Inflammatory macrophage treated with lipopolysaccharide for 4 hours (primary cell): ENCODE measurements at places on chromosomes 16 and 17.
A peak's percentile ranks its signal among the peaks of the same experiment; 100 is the strongest.

DNA sequence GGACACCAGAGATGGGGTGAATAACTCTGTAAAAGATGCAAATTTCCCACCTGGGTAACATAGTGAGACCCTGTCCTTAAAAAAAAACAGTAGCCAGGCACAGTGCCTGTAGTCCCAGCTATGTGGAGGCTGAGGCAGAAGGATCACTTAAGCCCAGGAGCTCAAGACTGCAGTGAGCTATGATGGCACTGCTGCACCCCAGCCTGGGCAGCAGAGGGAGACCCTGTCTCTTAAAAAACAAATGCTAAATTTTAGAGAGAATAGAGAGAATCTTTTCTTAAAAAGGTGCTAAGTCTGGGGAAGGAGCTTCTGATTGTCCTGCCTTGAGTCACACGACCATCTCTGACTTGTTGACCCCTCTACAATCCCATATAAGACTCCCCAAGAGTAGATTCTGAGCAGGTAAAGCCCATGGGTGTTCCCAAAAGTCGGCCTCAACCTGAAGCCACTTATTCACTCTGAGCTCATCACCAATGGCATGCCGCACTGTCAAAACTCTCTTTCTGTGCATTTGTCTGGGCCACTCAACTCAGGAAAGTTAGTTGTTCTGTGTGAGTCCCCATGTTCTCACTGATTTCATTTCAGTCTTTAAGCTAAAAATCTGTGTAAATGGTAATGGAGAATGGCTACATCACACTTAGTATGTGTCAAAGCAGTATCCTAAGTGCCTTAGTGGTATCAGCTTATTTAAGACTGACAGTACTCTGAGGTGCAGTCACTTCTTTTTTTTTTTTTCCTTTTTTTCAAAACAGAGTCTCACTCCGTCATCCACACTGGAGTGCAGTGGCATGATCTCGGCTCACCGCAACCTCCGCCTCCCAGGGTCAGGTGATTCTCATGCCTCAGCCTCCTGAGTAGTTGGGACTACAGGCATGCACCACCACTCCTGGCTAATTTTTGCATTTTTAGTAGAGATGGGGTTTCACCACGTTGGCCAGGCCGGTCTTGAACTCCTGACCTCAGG is 41.6 kb downstream of the PRKCB start:
- DNase-seq: no peak

GRCh38 chr17:10683853-10684252 is 13.5 kb downstream of the SCO1 start:
- peak; percentile 39 for DNase-seq

- DNase-seq: peak; percentile 88
Measured at GRCh38 chr16:69726313-69727060, at the start of gene NQO1. TSS of gene NQO1 (minus strand) at chr16:69726560. CDS start at chr16:69726439, 121 bp downstream.

DNA sequence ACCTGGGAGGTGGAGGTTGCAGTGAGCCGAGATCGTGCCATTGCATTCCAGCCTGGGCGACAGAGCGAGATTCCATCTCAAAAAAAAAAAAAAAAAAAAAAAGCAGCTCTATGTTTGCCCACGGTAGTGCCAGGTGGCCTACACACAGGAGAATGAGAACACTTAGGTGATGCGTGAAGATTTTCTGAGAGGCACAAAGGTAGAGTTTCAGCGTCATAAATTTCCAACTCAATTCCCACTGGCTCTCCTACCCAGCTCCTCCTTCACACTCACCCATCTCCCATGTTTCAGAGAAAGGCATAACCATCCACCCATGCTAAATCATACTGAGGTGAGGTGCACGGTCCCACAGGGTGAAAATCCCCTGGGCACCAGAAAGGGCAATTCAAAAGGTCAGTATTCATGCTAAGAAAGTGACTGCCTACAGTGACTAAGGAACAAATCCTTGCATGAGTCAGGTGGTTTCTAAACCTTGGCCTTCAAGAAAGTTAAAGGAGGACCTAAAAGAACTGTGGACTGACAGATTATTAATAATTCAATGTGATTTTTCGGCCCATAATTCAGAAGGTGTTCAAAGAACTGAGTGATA is 4.8 kb downstream of the DCAKD start:
- no peak for DNase-seq

DNA sequence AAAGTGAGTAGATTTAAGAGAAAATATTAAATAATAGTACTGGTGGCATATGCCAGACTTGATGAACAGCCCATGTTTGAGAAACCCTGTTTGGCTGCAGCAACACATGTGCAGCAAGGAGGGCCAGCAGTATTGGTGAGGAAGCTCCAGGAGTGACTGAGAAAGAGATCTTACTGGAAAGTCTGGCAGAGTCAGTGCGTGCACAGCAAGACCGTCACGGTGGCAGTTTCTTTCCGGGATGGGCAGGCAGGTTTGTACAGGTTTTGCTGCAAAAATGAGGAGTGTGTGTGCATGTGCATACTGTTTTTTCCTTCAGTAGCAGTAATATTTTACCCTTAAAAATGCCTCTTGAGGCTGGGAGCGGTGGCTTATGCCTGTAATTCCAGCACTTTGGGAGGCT is 41.4 kb downstream of the KSR1 start:
- DNase-seq: no peak

DNA sequence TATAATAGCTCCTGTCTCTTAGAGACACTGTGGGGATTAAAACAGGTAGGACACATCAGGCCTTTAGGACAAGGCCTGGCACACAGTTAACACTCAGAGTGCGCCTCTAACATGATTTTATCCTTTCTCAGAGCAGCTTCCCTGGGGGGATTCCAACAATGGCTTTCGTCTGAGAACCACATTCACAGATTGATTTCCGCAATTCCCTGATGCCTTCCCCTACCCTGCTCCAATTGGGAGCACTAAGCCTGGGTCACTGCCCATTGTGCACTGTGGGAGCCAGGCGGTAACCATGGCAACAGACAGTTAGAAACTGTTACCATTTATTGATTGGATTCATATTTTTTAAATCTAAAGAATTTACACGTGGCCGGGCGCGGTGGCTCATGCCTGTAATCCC is 5.9 kb upstream of the ALKBH5 start:
- DNase-seq: no peak

- no peak for DNase-seq
Measured at GRCh38 chr16:55479430-55480140, 587 bp downstream of the MMP2 start.

- DNase-seq: no peak
Measured at GRCh38 chr17:42317266-42317845, 29.1 kb downstream of the STAT5A start.

GRCh38 chr17:2563543-2563942 is 29.9 kb upstream of the PAFAH1B1 start:
- DNase-seq: no peak

GRCh38 chr16:28136751-28137434 is 73.4 kb upstream of the GSG1L start:
- DNase-seq: no peak

- DNase-seq: peak; percentile 68
Measured at GRCh38 chr17:47999582-47999981, 28.7 kb downstream of the CDK5RAP3 start.

DNA sequence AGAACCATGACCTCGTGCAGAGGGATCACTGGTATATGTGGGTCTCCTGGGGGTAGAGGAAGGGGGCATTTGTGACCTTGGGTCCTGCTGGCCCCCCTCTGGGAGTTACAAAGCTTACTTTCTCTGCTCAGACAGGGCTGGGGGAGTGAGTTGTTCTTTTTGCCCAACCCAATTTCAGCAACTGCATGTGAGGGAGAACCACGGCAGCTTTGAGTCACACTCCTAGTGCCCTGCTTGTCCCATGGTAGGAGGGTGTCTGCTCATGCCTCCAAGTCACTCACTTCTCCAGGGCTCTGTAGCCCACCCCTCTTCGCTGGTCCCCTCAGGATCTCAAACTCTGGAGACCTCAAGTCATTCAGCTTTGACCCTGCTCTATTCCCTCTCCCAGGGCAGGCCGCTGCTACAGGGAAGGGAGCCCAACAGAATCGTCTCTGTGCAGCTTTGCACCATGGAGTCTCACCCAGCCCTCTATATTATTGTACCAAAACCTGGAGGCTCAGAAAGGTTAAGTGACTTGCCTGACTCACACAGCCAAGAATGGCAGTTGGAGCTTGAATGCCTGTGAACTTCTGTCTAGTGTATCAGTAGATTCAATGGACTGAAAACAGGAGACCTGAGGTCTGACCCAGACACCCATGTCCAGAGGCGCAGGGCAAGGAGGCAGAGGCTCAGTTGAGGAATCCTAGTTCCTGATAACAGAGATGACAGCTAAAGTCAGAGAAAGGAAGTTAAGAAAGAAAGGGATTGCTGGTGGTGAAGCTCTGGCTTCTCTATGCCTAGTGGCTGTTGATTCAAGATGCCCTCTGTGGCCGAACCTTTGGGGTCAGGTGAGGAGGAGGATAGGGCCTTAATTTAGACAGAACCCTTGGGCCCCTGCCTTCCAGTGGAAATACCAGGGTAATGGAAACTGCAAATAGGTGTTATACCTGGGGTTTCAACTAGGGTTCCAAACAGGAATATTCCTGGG is 14.6 kb upstream of the ETV4 start:
- DNase-seq: peak; percentile 14

DNA sequence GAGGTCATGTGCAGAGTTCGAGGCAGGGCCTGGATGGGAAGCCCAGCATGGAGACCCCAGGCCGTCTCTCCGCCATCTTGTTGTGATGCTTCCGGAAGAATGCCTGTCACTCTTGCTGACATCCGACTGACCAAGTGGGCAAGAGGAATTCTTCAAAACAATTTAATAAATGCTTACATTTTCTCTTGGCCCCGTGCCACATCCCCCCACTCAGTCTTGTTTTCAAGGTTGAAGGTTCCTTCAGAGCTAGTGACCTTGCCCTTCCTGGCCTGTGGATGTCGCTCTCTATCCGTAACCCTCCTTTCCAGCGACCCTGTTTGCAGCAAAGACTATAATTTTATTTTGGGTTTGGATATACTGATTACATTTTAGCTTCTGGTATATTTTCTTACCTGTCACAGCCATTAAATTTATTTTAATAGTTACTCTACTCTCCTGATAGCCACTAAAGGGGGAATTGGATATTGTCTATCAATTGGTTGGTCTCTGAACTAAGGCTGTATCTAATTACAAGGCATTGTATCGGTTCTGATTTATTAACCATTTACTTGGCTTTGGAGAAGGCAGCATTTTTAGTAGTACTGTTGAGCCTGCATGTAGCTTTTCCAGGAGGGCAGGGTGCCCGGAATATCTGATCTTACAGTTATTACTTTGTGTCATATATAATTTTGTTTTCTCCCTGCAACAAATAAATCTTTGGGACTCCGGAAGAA is 264.5 kb downstream of the WWOX start:
- no peak for DNase-seq

- no peak for DNase-seq
Measured at GRCh38 chr17:18070861-18071340, 16.8 kb upstream of the DRG2 start.

GRCh38 chr17:81687770-81688541 is 4.1 kb downstream of the HGS start:
- DNase-seq: no peak

- peak; percentile 79 for DNase-seq
Measured at GRCh38 chr16:29877266-29877961, 14.4 kb upstream of the CDIPT start.

- no peak for DNase-seq
Measured at GRCh38 chr17:40023590-40024292, 8.5 kb downstream of the CSF3 start.

GRCh38 chr17:46002311-46002972 is 3.4 kb downstream of the STH start:
- peak; percentile 57 for DNase-seq

DNA sequence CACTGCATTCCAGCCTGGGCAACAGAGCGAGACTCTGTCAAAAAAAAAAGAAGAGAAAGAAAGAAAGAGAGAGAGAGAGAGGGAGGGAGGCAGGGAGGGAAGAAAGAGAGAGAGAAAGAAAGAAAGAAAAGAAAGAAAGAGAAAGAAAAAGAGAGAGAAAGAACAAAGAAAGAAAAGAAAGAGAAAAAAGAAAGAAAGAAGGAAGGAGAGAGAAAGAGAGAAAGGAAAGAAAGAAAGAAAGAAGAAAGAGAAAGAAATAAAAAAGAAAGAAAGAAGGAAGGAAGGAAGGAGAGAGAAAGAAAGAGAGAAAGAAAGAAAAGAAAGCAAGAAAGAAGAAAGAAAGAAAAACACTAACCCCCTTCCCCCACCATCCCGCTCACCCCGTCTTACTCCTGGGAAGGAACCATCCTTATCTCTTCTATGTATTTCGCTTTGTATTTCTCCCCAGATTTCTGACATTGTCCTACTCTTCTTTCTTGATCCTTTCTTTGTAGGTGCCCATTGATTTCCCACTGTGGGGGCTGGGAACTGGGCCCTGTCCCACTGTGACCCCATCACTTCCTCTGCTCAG is 20.9 kb downstream of the ALOX15 start:
- DNase-seq: no peak

DNA sequence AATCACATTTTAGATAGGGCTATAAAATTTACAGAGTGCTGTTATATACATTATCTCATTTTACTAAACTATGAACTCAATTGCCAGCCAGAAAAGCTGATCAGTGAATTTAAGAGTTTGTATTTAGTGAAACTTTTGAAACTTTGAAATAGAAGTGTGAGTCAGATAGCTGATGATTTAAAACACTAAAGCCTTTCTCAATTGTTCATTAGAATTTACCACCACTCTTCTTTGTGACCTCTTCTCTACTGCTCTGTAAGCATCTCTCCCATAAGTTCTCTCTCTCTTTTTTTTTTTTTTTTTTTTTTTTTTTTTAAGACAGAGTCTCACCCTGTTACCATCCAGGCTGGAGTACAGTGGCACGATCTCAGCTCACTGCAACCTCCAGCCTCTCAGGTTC is 43.7 kb downstream of the GOSR1 start:
- no peak for DNase-seq

GRCh38 chr16:68436581-68436980 is 11.7 kb downstream of the SMPD3 start:
- peak; percentile 11 for DNase-seq

DNA sequence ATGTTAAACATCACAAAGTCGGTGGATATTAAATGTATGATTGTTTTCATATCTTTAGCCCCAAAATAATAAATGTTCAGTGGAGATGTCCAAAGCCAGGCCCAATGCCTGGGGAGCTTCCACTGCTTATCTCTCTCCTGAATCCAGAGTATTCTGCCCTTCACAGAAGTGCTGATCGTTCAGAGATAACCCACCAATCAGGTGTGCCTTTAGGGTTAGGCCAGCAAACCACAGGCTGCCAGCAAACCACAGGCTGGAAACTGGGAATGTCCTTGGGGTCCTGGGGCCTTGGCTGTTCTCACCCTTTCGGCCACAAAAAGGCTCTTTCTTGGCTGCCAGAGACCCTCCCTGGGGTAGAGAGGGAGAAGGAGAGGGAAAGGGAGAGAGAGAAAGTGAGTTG is 33.9 kb downstream of the NXN start:
- DNase-seq: no peak

GRCh38 chr17:76599694-76600460 is 14.2 kb upstream of the ST6GALNAC2 start:
- DNase-seq: peak; percentile 97

- no peak for DNase-seq
Measured at GRCh38 chr16:88548131-88548874, 21.9 kb upstream of the ZC3H18 start.

GRCh38 chr16:48014349-48015135 is 141.3 kb downstream of the ABCC12 start:
- DNase-seq: no peak
